ENCODE measurements at places on chromosomes 3 and 15.

DNA sequence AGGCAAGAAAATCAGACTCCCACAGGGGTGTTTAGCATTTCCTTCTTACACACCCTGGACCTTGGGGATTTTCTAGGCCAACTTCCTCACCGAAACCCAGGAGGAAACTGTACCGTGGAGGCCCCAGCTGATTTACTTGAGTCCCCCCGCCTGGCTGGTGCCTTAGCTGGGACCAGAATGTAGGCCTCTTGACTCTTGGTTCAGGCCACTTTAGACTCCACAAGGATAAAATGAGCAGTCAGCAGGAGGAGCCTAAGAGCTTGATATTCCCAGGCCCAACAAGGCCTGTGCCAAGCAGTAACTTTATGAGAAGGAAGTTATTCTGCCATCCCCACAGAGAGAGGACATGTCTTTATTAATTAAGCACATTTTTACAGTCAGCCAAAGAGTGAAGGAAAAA lies 4.6 kb upstream of the APBA2 start:
- peak; percentile 10 for DNase-seq

DNA sequence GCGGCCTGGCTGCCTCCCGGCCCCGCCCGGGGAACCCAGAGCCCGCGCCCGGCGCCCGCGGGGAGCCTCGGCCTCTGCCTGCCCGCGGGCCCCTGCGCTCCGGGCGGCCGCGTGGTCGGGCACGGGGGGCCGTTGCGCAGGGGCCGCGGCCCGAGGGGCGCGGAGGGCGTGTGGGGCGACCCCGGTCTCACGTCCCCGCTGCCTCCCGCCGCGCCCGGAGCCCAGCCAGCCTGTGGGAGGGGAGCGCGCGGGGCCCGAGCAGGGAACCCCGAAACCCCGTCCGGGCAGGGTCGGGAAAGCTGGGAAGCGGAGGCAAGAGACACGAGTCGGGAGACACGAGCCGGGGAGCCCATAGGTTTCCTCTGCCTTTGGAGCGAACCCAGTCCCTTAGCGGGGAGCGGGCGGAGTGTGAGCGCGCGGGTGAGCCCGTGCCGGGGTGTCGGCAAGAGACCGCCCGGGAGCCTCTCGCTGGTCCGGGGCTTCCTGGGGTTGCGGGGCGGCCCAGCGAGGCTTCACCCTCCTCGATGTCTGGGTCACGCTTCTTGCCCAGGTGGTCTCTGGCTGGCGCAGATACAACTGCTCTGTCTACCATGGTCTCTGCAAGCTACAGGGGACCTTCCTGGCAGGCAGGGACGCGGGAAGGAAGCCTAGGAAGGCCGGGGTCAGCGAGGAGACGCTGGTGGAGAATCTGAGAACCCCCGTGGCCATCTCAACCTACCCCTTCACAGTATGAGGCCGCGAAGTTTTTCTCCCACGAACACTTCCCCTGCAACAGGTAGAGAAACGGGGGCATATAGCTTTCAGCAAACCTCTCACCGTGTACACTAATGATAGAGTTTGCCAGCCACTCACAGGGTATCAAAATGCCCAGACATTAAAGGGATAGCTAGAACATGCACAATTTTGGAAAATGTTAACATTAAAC lies 586 bp downstream of the LRRK1 start:
- DNase-seq: peak; percentile 17

DNA sequence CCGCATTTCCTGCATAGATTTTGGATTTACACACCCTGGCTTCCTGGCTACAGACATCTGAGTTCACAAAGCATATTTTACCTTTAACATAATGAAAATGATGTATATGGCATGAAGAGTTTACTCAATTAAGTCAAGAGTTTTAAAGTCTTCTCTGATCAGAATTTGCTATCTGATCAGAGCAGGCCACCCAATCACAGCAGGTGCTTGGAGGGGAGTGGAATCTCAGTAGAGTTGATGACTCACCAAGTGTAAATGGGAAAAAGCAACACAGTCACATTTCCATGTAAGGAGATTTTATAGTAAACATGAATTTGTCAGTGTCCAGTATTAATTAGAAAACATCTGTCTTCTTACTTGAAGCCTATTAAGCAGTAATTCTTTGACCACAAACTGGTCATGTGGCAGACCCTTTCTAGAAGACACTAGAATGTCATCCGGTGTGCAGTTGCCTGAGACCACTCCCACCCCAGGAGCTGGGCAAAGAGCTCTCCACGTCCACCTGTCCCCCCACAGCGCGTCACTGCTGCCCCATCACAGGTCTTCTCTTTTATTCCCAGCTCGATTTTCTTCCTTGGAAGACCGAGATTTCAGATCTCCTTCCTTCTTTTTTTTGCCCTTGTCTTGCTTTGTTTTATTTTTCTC lies 10.8 kb downstream of the MESD start:
- peak; percentile 54 for DNase-seq

DNA sequence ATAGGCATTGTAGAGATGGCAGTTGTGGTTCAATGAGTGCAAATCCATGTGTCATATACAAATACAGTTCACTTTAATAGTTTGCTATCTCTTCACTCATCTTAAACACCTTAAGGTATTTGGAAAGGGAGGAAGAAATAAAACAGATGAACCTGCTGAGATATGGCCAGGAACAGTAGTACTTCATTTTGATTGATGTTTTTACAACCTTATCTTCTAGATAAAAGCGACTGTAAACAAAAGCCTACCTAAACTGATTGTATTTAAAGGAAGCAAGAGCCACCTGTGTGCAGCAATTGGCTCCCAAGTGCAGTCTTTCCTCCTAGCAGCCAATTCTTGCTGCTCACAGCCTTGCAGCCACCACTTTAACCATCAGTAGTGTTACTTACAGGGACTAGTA lies 217.7 kb downstream of the CDIN1 start:
- DNase-seq: no peak

DNA sequence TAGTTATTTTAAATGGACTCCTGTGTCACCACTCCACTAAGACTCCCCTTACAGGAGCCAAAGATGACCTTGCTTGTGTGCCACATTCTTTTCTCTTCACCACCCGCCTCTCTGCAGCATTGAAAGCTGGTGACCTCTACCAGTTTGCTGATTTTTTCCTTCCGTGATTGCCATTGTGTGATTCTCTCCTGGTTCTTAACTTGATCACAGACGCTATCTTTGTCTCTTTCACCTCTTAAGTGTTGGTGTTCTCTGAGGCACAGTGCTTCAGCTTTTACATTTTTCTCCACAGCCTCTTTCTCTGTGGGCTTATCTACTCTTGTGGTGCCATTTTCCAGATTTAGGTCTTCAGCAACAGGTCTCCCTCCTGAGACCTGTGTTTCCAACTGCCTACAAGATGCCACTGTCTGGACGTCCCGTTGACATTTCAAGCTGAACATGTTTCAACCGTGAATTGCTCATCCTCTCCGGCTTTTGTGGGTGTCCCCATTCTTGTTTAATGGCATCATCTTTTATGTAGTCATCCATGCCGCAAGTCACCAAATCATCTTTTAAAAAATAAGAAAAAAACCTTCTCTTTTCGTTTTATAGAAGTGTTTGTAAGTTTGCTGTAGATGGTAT lies 26.5 kb downstream of the IQGAP1 start:
- peak; percentile 83 for DNase-seq

All from fibroblast of mammary gland (primary cell).